ENCODE measurements at places on chromosomes 12 and 14. TPM values are rescaled to one million over a fixed set of nuclear protein-coding genes. Genes with fewer than 3 reads are reported as not detected.

DNA sequence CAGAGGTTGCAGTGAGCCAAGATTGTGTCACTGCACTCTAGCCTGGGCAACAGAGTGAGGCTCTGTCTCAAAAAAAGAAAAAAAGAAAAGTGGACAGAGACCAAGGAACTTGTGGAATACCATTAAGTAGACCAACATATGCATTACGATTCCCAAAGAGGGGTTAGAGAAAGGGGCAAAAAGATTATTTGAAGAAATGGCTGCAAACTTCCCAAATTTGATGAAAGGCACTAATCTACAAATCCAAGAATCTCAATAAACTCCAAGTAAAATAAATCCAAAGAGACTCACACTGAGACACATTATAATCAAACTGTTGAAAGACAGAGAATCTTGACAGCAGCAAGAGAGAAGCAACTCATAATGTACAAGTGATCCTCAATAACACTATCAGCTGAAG lies 4.8 kb upstream of the OXA1L start:
- DNase-seq = no peak

The TEX52 gene
- not detected for total RNA-seq

- peak; percentile 48 for DNase-seq
These were observed 1140.6 kb downstream of the BCL11B start for GRCh38 chr14:98131406-98131805.

GRCh38 chr12:108304633-108305032 lies 34.5 kb downstream of the CMKLR1 start:
- DNase-seq = no peak

- DNase-seq = no peak
These were observed 23.2 kb downstream of the P2RX4 start for GRCh38 chr12:121232977-121233627.

- peak; percentile 59 for DNase-seq
These were observed 25.2 kb upstream of the RND1 start for GRCh38 chr12:48890657-48891418.

GRCh38 chr14:44531658-44532057 lies 24.6 kb upstream of the FSCB start:
- DNase-seq = no peak

- no peak for DNase-seq
These were observed 19.1 kb upstream of the LDHB start for GRCh38 chr12:21676776-21677175.

The IL23A gene
- total RNA-seq = not detected

The CCDC177 gene
- total RNA-seq = not detected

GRCh38 chr12:57894399-57895292 lies 46.7 kb upstream of the ATP23 start:
- no peak for DNase-seq

DNA sequence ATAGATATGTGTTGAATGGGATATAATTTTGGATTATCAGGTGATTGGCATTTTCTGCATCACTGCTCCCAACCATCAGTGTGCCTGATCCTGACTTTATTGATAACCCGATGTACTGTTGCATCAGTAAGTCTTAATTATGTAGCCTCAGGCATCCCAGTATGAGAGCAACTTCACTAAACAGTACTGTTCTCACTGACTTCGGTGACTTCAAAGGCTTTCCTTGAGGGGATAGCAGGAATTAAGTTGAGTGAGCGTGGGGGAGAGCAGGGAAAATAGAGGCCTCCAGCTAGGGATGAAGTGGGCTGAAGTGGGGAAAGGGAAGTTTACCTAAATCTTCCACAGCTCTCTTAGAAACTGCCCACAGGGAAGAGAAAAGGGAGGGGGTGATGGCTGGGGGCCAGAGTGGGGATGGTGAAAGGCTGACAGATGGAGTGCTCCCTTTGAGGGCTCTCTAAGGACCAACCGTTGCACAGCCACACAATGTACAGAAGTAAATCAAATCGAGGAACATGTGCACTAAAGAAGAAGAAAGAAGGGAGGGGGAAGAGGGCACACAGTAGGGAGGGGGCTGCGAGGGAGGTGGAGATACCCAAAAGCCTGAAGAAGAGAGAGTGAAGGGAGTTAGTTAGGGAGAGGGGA lies 10.7 kb upstream of the NEUROD4 start:
- no peak for DNase-seq

- DNase-seq = no peak
These were observed 243.8 kb upstream of the BTG1 start for GRCh38 chr12:92389466-92389865.

DNA sequence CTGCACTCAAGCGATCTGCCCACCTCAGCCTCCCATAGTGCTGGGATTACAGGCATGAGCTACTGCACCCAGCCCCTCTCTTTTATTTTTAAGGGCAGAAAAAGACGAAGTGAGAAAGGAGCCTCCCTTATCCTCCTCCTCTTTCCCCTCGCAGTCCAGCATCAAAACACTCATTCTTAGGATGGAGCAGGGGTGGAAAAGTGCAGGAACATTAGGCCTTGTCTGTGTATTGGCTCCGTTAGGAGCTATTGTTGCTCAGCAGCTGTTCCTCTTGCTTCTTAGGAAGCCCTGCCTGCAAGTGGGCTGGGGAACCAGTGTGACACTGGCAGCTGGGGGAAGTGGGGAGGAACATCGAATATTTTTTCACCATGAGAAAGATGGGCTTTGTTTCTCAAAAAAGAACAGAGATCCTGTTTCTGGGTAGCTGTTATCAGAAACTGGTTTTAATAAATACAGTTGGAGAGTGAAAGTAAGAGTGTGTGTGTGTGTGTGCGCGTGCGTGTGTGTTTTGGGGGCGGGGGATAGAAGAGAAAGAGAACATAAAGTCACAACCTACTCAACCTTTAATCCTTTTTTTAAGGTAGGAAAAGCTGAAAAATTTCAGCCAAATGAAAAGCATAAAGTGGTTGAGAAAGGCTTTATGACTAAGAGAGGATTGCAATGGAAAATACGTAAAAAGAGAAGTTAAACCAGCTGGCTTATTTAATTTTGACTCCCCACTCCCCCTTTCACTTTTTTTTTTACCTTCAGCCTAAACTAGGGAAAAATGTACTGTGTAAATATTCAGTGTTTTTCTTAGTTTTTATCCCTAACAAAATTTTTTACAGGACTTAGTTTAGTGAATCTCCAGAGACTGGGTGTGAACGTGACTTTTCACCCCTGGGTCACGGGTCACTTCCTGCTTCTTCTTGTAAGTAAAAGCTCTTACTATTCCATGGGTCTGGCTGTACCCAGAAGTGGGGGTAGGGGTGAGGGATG lies 197.2 kb upstream of the PLEKHG7 start:
- DNase-seq = no peak

The ITFG2 gene
- 9.5 TPM for total RNA-seq

- no peak for DNase-seq
These were observed 85.4 kb upstream of the DYNC1H1 start for GRCh38 chr14:101878822-101879528.

The OR6C2 gene
- total RNA-seq = not detected

The DNAH10 gene
- 0.17 TPM for total RNA-seq

The SLC7A8 gene
- total RNA-seq = 5.6 TPM

DNA sequence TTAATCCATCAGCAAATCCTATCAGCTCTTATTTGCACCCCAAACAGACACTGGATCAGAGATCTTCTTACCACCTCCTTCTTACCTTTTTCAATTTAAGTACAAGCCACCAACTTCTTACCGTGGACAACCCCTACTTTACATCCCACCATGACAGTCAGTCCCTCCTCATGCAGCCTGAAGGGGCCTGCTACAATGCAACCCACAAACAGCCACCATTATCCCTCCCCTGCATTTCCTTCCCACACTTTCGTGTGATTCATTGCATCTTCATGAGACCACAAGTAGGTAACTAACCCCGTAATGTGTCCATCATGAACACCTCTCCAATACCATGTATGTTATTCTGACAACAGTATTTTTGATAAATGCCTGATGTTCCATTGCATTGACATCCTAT lies 108.6 kb downstream of the BCL11B start:
- no peak for DNase-seq

- peak; percentile 83 for DNase-seq
These were observed 45.7 kb upstream of the KCNA5 start for GRCh38 chr12:4997939-4998338.

DNA sequence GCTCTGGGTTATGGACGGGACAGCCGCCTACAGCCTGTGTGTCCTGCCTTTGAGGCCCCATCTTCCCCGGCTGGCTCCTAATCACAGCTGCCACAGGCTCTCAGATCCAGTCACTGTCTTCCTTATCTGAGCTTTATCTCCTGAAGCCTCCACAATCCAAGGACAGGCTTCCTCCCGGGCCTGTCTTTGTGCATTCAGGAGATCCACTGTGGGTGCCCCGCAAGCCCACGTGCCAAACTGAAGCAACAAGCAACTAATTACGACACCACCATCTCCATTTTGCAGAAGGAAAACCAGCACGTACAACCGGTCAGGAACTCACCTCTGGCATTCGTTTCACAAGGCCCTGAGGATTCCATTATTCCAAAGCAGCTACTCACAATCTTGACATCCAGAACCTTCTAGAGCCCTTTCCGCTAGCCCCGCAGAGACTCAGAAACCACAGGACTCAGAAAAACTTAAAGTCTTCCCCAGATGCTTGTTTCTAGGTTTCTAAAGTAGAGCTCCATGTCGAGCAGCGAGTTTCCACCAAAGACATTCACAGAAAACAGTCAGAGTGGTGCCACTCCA lies 14.0 kb downstream of the SYNE3 start:
- no peak for DNase-seq

The ACSS3 gene
- total RNA-seq = 9.4 TPM

- DNase-seq = no peak
These were observed 12.9 kb upstream of the OXA1L start for GRCh38 chr14:22753586-22753985.

The C1QL4 gene
- total RNA-seq = 3.8 TPM

GRCh38 chr14:75630695-75631452 lies 29.8 kb downstream of the ERG28 start:
- no peak for DNase-seq

GRCh38 chr14:20388159-20388558 lies 25.1 kb downstream of the TEP1 start:
- DNase-seq = no peak

The CLEC4D gene
- total RNA-seq = not detected

DNA sequence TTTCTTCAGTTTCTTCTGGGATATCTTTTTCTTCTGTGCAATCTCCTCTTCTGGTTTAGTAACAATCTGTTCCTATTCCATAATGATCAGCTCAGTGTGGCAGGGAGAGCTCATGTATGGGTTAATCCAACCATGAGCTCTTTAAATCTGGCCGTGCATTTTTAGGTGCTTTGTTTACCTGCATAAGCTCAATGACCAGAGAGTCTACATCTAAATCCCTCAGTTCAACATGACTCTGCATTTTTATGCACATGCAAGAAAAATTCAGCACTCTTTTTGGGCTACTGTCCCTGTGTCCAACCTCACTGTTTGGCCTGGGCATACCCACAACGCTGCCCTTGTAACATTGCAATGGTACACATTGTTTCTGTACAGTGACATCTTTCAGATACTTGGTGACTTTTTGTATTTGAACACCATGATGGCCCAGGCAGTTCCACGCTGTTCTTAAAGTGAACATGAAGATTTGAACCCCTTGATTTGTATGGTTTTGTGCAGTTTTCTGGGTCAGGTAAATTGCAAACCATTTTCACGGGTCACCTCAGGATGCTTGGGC lies 243.3 kb upstream of the SRRM4 start:
- no peak for DNase-seq

The GLT8D2 gene
- total RNA-seq = 25.3 TPM

- DNase-seq = no peak
These were observed 1.6 kb upstream of the NDRG2 start for GRCh38 chr14:21026274-21026987.

DNA sequence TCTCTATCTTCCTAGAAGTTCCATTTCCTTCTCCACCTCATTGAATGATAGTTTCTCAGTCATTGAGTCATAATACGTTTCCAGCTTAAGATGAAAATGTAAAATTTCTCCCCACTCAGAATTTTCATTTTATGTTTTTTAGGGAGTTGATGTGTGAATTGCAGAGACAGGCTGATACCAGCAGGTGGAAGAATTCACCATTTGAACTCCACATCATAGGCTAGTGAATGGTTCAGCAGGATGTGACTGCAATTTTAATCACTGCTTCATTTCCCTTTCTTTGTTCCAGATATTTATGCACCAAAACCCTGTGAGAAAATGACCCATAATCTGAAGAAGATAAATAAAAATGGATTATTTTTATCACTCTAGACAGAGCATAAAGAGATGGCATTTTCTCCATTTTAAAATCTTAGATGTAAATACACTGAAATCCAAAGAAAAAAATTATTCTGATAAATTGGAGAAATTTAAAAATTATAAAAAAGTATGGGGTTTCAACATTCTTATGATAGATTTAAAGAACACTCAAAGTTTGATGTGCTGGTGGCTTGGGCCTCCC lies 10.6 kb upstream of the PYGL start:
- peak; percentile 70 for DNase-seq

The CLEC6A gene
- not detected for total RNA-seq

DNA sequence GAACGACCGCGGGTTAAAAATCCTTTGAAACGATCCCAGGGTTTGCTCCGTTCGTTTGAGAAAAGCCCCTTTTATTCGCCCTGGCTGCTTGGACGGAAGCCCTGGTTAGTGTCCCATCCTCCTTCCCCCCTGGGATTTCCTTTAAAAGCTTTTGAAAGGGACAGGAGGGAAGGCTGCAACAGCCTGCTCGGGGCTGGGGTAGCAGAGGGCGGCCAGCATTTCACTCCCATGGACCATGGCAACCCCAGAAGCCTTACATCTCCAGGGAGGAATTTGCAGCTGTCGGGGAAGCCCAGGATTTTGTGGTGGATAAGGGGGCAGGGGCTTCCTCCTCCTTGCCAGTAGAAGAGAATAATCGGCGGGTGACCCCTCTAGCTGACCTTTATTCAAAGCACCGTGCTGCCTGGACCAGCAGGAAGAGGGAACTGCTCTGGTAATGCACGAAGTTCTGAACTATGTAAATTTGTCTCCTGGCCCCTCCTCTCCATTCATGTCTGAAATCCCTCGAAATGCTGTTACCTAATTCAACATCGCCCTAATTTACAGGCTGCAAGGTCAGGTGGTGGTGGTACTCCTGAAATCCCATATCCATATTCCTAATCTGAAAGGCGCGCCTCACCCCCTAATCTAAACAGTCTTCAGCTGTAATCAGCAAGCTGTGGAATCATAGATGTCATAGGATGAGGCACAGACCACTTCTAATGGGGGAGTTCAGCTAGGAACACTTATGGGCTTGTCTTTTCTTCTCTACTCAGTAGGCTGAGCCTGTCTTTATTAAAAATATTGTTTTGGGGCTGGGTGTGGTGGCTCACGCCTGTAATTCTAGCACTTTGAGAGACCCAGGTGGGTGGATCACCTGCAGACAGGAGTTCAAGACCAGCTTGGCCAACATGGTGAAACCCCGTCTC lies 1.0 kb upstream of the CLIP1 start:
- DNase-seq = no peak

All from H4 (cell line).